NB4 (cell line): ENCODE measurements at places on chromosomes 7 and 10.

- no peak for DNase-seq
These were observed 12.1 kb upstream of the SNX13 start for GRCh38 chr7:17952387-17952786.

- DNase-seq = no peak
These were observed 10.2 kb downstream of the PTEN start for GRCh38 chr10:87873656-87874055.

DNA sequence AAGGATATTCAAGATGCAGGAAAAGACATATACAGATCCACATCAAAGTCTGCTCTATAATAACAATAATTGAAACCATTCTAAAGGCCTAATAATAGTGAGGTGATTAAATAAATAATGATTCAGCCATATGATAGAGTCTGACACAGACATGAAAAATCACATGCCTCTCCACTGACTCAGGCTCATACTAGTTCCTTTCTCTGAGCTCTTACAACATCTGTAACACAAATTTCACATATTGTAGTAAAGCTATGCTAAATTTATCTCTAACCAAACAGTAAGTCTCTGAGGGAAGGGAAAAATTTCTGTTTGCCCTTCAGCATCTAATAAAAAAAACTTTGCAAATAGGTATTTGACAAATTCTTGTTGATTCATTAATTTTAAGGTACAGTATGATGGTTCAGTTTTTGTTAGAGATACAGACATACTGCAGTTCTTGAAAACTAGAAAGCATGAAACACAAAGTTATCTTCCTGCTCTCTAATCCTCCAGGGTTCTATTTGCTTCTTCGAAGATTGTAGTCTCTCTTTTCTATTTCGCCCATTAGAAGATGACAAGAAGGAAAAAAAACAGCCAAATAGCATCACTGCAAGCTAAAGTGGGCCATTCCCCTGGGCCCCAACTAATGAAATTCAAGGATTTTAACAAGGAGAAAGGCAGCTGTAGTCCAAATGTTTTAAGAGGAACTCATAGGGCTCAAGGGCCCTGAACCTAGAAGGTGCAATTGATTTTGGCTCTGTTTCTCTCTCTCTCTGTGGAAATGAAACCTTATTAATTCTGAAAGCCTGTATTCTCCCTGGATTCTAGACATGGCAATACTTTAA lies 53.9 kb downstream of the CUBN start:
- DNase-seq = no peak

DNA sequence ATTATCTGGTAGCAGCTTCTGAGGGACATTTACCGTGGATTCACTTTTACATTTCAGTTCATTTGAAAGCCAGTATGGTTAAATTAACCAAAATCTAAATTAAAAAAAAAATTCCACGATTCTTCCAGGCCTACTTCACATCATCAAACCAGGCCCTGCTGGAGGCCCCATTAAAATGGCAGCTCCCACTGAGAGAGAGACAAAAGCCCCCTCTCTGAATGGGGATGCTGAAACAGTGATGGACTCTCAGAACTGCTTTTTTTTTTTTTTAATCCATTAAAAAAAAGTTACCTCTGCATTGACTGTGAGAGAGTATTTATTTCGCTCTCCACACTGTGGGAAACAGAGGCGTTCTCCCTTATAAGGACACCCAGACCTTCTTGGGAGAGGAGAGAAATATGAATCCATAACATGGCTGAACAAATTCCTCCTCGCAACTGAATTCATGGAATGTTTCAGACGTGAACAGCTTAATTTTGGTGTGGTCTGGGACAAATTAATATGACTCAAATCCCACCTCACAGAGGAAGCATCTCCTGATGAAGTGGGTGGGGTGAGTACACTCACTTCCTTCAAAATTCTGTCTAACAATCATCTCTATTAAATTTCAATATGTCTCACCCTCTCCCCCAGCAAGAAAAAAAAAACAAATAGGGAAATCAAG lies 73.5 kb downstream of the SAMD9 start:
- DNase-seq = no peak

DNA sequence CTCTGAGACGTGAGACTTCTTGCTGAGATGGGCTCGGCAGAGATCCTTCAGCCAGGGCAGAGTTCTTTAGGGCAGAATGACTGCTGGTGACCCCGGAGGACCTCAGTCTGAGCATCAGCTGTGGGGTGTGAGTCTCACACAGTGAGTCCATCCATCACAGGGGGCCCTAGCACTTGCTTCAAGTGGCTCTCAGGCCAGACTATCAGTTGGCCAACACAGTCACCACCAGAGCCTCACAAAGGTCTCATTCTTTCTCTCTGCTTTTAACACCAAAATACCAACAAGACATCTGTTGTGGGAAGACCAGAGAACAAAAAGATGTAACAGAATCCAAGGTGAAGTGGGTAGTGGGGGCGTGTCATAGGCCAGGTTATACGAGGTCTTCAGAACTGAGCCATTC lies 345.6 kb upstream of the NRP1 start:
- no peak for DNase-seq
